NCI-H82 (cell line): ENCODE measurements at places on chromosomes 2 and 18.

GRCh38 chr2:230422149-230422548 lies 6.1 kb downstream of the SP100 start:
- DNase-seq, result no peak

DNA sequence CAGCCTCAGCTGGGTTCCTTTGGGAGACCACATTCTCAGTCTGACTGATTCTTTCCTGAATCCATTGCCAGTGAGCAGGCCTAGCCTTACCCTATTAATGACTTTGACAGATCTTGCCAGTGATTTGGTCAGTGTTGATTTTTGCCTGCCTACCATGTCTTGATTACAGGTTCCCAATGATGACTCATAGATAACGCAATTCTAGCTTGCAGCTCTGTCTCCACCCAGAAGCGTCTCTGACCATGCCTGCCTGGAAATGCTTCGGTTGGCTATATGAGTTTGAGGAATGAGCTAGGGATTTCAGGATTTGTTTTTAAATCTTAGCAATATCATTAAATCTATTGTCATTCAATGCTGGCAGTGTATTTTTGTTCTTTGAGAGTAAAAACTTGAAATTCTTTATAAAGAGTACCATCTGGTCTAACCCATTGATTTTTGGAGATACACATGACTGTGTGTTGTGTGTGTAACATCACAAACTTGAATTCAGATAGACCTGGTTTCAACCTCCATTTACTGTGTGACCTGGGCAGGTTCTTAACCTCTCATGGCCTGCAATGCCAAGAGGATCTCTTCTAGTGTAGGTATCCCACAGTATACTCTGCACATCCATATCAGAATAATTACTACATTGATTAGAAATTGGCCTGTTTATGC lies 57.0 kb downstream of the CCDC150 start:
- peak; percentile 10 for DNase-seq

DNA sequence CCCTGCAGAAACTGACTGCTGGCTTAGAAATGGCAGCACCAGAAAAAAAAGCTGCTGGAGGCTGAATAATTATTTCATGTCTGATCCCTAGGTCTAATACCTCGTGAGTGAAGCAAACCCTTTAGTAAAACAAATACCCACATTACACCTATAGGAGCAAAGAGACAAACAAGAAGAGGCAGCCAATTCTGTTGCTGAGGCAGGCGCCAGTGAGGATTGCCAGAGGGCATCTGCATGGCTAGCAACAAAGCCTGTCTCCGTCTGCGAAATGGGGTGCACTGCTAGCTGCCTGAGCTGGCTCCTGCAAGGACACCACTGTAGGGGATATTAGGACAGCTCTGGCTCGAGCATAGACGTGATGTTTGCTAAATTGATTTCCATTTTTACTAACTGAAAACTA lies 509.7 kb downstream of the TDRD15 start:
- no peak for DNase-seq

DNA sequence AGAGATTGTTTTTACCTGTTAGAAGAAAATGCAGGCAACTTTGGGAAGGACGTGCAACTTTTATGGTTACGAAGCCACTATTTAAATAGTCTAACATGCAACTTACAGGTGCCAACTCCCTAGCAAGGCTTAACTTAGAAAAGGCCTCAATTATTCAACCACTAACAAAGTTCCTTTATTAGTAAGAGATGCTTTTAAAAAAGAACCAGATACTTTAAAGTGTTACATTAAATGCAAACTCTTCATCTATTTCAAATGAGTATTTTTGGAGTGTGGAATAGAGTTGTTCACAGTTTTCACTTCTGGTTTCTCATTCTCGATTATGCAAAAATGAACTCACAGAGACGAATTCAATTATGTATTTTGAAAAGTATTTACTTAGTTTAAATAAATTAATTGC lies 51.7 kb downstream of the PELI1 start:
- DNase-seq, result no peak

GRCh38 chr2:207469451-207469850 lies 60.3 kb upstream of the CREB1 start:
- peak; percentile 21 for DNase-seq

DNA sequence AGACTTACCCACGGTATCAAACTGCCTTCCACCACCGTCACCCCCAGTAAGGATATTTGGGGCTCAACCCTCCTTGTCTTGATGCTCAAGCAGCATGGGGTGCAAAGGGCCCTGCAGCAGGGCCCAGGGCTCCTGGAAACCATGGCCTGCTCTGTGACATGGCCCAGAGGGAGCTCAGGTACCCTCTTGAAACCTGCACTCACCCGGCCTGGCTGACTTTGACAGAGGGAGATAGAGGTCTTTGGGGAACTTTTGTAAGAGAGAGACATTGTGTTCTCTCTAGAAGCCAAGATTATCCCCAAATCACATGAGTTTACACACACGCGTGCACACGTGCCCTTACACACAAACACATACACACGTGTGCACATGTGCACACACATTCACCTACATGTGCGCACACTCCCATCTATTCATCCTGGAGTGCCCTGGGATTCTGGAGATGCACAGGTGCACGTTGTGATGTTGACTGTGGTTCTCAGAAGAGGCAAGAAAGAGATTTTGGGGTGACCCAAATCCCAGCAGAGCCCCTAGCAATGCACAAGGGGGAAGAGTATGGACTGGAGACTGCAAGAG lies 19.6 kb upstream of the KCNK3 start:
- DNase-seq, result no peak

DNA sequence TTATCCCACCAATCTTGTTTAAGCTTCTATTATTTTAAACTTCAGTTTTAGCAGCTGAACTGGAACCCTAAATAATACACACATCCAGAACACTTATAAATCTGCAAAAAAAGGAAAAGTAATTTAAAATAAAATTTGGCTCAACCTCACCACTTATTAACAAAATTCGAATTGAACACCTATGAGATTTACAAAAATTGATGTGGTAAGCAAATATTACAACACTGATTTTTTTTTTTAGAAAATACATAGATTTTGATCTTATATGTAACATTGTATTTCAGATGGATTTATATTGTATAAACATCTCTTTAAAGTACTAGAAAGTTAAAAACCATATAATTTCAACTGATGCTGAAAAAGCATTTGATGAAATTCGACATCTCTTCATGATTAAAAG lies 81.3 kb upstream of the DYNAP start:
- DNase-seq, result no peak

- DNase-seq, result no peak
Observed at GRCh38 chr2:176283291-176284068, 14.2 kb downstream of the MTX2 start.

- no peak for DNase-seq
Observed at GRCh38 chr18:45522371-45522770, 92.9 kb upstream of the SLC14A2 start.

- peak; percentile 96 for DNase-seq
Observed at GRCh38 chr18:40926679-40927078, 1028.4 kb upstream of the PIK3C3 start.

GRCh38 chr2:99678625-99679024 lies 188.8 kb upstream of the REV1 start:
- DNase-seq, result no peak

DNA sequence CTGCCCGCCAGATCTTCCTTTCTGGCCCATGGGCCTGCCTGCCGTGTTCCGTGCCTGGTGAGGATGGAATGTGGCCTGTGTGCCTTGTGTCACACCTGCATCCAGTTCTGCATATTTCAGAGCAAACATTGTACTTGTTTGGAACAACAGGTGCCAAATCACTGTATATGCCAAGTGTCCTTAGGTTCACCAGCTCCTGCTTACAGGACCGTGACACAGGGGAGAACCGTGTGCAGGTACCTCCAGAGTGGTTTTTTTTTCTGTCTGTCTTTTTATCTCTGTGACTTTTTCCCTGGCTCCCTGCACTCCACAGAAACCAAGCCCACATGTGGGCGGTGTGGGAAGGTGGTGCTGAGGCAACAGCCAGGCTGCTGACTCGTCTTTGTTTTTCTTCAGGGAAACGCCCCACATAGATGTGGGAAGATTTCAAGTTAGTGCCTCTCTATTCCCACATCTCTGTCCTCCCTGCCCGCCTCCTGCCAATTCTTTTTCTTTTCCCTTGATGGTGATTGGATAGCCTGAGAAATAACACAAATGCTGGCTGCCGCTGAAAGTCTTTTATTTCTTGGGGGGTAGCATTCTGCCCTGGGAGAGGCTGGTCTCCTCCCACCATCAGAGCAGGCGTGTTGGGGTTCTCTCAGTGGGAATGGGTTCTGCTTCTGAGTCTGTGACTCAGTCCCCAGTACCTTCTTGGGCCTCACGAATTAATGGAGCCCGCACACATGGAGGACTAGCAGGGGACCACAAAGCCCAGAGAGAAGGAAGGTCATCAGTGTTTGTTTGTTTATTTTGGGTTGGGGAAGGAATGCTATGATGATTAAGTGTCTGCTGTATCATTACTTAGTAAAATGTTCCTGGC lies 21.4 kb downstream of the GRHL1 start:
- no peak for DNase-seq

- no peak for DNase-seq
Observed at GRCh38 chr2:36463365-36463764, 107.8 kb downstream of the CRIM1 start.
